Cardiac septum (tissue), 1 donor: ENCODE measurements at places on chromosomes 7 and 10. TPM values are rescaled to one million over a fixed set of nuclear protein-coding genes. Genes with fewer than 3 reads are reported as not detected.

The ZNF273 gene
- 3.0 TPM for total RNA-seq

The NODAL gene
- 0.38 TPM for total RNA-seq

The OGDHL gene
- 11.5 TPM for total RNA-seq

The HOXA5 gene
- total RNA-seq: 0.30 TPM

The CABCOCO1 gene
- not detected for total RNA-seq

The CTAGE6 gene
- not detected for total RNA-seq

DNA sequence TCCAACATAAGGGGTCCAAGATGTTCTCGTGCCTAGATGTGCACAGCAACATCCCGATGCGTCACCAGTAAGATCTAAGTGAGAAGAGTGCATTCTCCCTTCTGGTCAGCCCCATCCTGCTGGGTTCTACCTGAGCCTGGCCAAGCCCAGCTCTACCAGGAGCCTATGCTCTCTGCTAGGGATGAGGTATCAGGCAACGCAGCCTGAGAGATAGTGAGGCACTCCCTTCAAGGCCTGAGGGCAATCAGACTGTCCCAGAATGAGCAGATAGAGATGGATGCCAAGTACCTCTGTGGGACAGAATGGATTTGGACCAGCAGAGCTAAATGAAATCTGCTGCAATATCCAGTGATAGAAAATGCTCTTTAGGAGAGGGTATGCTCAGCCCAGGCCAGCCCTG is 26.7 kb downstream of the DDC start:
- DNase-seq: no peak

GRCh38 chr10:43225787-43226153 is 41.1 kb downstream of the RASGEF1A start:
- peak; percentile 41 for DNase-seq

DNA sequence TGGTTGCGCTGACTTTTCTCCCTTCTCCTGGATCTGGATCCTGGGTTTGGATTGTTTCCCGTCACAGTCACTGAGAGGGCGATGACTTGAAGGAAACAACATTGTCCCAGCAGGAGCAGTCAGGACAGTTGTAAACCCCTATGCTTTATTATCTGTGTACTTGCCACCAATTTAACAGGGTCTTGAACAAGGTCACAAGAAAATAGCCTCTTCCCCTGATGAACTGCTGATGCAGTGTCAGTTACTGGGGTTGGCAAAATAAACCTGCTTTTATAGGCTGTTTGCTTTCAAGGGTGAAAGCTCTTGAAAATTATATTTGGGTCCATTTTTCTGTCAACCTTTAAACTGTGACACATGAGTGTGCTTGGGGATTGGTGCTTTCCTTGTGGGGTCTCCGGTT is 238.9 kb downstream of the ACTR3B start:
- DNase-seq: no peak

DNA sequence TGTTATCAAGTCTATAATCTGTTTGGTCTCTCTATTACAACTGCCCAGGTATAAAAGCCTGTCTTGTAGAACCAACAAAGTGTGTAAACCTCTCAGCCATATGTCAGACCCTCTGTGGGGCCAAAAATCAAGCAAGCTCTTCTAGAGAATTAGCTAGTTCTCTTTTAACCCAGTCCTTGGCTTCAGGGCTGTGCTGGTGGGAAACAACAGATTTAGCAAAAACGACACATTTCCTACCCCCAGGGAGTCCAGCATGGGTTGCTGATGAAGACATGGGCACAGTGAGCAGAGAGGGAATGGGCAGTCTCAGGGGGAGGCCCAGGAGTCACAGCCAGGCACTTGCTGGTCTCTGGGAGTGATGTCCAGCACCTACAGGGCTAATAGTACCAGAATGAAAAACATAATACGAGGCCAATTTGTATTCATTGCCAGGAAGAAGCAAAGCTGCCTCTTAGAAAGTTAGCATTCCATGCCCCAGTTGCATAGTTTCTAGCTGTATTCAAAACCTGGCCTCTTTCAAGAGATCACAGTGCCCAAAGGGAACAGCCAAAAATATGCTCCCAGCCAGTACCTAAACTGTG is 80.1 kb downstream of the FRMD4A start:
- DNase-seq: no peak

DNA sequence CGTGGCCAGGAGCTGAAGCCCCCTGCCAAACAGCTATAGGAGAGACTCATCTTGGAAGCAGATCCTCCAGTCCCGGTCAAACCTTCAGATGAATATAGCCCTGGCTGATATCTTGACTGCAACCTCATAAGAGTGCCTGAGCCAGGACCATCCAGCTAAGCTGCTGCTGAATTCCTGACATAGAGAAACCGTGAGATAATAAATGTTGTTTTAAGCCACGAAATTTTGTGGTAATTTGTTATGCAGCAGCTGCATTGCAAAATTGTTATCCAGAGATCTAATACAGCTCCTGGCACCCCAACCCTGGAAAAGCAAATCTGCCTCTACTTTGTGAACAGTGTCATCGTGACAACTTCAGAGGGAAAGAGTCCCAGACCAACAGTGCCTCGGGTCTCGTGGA is 119.9 kb downstream of the CREB5 start:
- DNase-seq: no peak

DNA sequence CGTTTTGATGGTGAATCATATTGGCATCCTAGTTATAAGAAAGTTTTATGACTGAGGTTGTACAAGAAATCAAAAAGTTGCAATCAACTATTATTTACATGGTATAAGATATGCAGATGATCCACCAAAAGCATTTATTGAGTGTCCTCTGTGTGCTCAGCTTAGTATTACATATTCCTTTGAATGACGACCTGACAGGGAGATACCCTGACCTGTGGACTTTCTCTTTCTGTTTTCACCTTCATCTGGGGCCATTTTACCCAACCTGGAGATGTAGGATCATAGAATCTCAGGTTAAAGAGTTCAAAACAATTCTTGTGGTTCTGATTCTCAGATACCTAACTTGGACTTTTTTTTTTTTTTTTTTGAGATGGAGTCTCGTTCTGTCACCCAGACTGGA is 269.1 kb upstream of the SORCS1 start:
- DNase-seq: no peak

GRCh38 chr10:4231439-4231838 is 446.4 kb upstream of the KLF6 start:
- no peak for DNase-seq

- DNase-seq: no peak
These were observed 145.4 kb downstream of the NEURL1 start for GRCh38 chr10:103638948-103639347.

DNA sequence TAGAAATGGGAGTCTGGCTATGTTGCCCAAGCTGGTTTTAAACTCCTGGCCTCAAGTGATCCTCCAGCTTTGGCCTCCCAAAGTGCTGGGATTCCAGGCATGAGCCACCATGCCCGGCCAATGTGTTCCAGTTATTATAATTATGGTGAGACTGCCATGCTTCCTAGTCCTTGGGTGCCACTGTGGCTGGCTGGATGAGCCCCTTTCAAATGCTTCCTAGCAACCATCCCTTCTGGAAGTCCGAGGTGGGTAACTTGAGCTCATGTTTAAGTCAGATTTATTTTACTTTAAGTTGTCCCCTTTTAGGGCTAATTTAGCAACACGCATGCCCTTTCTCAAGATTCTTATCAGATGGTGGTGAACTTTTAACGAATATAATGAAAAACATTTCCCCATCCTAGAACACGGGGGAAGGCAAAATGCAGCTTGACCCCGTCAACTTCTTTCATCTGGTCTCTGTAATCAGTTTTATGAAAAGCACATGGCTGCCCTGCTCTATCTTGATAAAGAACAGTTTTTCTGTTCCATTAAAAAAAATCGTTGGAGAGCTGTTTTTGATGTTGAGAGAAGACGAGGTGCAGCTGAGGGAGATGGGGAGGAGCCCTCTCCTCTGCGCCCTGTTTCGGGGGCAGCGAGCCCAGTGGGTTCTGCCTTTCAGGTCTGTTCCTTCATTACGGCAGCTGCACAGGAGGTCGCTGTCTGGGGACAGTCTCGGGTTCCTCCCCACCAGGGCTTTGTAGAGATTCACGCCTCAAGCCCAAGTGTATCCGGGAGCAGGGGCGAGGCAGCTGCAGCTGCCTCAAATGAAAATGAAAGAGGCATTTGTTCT is 61.0 kb upstream of the MKI67 start:
- no peak for DNase-seq

DNA sequence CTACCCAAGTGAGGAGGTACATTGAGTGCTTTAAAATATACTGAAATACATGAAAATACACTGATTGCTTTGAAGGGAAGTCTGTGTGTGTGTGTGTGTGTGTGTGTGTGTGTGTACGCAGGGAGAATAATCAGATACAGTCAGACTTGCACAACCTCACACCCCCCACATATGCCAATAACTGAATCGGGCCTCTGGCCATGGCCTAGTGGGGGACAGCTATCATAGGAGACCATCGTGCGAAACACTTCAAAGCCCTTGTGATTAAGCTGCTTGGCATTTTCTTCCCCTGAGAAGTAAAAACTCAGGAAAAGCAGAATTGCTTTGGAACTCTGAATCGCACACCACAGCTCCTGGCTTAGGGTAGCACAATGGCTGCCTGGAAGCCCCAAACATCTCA is 135.1 kb downstream of the C10orf105 start:
- no peak for DNase-seq

- DNase-seq: peak; percentile 94
These were observed 312.0 kb upstream of the ZMIZ1 start for GRCh38 chr10:78756604-78757343.

DNA sequence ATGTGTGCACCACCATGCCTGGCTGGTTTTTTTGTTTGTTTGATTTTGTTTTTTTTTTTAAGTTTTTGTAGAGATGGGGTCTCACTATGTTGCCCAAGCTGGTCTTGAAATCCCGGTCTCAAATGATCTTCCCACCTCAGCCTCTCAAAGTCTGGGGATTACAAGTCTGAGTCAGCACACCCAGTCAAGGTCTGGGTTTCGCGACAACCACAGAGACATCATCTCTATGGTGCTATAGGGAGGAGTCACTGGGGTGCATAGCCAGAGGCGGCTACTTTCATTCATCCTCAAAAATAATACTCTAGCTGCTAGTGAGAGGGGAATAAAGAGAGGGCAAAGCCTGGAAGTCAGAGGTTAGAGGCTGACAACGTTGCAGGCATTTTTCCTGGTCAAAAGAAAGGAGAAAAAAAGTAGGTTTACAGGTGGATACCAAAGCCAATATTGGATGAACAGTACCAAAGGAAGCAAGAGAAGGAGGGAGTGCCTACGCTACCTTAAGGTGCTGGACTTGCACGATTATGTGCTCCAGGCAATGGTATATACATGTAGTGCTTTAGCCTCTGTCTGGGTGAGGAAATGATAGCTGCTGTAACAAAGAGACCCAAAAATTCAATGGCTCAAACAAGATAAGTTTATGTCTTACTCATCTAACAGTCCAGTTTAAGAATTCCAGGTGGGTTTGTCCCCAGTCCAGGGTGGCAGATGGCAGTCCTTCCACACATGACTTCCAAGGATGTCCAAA is 178.3 kb downstream of the SKIDA1 start:
- no peak for DNase-seq

GRCh38 chr7:121416533-121416932 is 20.4 kb upstream of the FAM3C start:
- DNase-seq: no peak

- DNase-seq: no peak
These were observed 24.2 kb downstream of the COL1A2 start for GRCh38 chr7:94418851-94419250.

DNA sequence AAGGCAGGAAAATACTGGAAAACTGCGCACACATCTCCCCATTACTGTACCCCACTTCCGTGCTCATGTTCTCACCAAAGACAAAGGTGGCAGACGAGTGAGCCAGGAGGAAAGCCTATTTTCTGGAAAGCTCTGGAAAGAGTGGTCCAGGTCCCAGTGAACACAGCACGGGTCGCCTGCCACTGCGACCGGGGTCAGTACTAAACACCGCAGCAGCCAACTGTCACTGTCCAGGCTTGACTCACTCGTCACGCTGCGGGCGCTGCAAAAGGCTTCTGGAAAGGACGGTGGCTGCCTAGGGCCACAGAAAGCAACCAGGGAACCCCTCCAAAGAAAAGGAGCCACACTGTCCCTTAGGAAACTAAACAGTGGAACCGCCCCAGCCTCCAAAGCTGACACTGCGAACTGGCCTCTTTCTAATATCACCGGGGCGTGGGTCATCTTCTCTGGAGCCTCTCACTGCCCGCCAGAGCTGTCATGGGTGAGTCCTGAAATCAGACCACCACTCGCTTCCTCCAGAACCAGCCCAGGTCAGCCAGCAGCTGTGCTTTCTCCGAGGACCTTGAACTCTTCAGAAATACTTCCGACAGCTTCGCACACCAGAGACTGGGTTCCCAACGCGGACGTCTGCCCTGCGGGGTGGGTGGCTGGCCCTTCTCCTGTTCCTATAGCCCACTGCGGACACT is 4.0 kb downstream of the RADIL start:
- peak; percentile 61 for DNase-seq

GRCh38 chr10:70578371-70578947 is 24.1 kb downstream of the PRF1 start:
- no peak for DNase-seq

DNA sequence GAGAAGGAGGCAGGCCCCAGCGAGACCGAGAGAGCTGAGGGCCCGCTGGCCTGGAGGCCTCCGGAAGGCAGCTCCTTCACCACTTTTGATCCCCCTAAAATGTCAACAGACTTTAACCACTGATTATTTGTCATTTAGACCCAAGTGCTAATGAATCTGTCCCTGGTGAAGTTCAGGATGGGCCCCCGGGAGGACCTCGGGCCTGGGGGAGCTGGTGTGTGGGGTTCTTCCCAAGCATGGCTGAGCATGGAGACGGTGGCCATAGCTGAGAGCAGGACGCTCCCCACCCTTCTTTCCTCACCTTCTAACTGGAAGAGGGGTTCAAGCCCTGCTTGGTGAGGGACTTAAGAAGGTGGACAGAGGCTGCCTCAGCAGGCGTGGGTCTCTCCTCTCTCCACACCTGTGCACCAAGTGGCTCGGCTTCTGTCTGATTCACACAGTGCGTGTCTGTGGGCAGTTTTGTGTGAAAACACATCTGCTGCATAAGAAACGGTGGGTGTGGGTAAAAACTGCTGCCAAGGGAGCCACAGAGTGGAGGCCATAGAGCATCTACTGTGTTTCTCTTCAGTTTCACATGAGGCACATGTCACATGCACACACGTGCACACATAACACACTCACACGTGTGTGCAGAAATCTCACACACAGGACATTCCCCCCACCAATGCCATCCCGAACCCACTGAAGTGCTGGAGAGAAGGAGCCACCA is 53.5 kb upstream of the VIPR2 start:
- no peak for DNase-seq
